RPMI8226 (cell line): ENCODE measurements at places on chromosomes 7 and 10.
A peak's percentile ranks its signal among the peaks of the same experiment; 100 is the strongest.

- no peak for DNase-seq
These were observed 13.2 kb downstream of the LDB1 start for GRCh38 chr10:102106998-102107397.

- DNase-seq = no peak
These were observed 9.4 kb downstream of the SLC35B4 start for GRCh38 chr7:134307320-134307719.

GRCh38 chr7:25788961-25789620, 362.9 kb upstream of the NFE2L3 start:
- DNase-seq = no peak

- peak; percentile 18 for DNase-seq
These were observed 180.5 kb upstream of the PRSS58 start for GRCh38 chr7:142438235-142438922.

DNA sequence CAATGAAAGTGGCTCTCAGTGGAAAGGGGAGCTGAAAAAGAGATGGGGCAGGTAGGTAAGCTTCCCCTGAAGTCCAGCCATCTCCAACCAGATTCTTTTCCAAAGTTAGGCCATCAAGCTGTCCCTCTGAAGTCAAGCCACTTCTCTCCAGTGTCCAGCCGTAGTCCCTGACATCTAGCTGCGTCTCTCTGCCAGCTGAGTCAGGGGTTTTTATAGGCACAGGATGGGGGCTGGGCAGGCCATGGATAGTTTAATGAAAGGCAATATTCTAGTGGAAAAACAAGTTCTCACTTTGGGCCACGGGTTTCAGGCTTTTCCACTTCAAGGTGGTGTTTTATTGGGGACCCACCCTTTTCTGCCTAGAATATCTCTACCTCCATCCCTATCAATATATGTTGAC, 36.8 kb downstream of the AVL9 start:
- no peak for DNase-seq

- no peak for DNase-seq
These were observed 84.0 kb downstream of the CHST15 start for GRCh38 chr10:124009231-124010015.

DNA sequence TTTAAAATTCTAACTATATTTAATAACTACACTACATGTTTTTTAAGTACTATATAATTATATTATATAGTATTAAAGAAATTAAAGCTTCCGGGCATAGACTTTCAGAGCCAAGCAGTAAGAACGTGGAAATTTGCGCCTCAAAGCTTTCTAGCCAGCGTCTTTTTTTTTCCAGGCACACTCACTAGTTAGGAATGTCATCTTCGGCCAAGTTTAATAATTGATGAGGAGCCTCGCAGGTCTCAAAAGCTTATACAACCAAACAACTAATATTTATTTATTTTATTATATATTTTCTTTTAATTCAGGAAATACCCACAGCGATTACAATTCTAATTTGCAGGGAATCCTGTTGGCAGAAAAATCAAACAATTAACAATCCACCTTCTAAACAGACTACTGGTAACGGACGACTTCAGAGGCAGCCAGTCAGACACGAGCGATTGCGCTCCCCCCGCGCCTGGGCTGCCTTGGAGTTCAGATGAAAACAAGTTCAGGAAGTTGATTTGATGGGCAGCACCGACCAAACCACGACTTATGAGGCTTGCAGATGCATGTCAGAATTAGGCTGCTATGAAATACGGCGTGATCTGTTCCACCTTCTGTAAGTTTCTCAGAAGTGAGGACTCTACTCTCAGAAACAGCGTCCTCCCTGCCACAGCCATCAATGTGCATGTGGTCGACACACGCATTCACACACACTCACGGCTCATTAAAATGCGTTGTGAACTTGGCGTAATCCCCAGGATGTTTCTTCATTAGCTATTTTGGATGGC, 431.8 kb upstream of the MGMT start:
- peak; percentile 67 for DNase-seq
